ENCODE measurements at places on chromosomes 5 and 9.

DNA sequence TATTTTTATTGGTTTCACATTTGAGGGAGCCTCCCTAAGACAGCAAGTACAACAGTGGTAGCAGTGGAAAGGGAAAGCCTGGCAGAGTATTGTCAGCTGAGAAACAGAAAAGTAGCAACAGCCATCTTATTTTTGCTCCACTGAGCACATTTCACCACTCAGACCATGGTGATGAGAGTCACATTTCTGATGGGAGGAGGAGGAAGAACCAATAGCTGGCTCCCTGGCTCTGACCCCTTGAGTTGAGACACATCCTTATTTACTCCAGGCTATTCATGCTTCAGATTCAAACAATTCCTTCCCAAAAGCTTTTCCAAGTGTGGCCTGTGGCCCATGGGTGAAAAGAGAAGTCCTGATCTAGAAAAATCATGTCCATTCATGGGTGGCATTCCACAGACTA, 236.3 kb downstream of the ARHGAP26 start:
- no peak for DNase-seq

DNA sequence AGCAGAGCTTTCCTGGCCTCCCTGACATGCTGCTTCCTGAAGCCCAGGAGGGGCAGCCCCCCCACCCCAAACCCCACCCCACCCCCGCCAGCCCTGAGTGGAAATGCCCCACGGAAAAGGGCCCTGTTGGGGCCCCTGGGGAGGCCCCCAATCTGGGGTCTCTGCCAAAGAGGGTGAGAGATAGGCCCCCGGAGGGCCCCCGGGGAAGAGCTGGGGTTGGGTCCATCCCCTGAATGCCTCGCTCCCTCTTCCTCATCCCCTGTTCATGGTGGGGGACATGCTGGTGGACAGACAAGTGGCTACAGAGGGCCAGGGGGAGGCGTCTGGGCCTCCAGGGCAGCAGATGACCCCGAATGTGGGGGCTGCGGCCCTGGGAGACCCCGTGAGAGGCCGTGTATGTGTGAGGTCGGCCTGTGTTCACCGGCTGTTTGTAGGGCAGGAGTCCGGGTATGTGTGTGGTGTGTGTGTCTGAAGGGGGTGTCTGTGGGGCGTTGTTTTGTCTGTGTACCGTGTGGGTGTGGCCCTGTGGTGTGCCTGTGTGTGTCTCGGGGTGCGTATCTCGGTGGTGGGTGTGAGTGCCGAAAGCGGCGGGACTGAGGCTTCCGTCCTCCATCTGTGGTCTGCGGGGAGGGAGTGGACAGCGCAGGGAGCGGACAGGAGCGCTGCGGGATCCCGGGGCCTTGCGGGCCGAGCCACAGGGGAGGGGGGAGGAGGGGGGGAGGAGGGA, 11.3 kb downstream of the C9orf50 start:
- DNase-seq: no peak

DNA sequence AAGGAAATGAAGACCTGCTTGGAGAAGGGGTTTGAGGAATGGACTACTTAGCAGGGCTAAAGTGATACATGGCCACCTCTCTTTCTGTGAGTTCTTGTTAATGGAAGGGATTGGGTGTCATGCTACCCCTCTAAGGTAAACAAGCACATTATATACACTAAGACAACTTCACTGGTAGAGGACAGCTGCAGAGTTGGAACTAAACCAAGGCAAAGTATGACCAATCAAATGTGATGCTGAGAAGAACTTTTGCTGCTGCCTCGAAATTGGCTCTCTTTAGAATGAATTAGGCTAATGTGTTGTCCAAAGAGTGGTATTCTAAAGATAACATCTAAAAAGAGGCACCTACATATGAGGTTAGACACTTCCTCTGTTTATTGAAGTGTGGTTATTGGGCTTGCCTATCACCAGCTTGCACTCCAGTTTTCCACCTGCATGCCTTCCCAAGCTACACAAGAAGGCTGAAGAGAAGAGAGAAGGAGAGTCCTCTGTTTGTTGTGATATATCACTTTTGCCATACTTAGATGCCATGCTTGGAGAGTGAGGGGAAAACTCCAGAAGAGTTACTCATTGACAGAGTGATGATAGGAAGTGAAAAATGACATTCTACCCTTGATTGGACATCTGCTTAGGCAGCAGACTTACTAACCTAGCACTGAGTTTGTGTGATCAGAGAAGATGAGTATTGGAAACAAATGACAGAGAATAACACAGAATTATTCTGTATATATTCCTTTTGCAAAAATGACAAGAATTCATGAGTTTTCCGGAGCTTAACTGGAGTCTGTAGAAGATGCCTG, 536.1 kb downstream of the ZNF608 start:
- DNase-seq: no peak

DNA sequence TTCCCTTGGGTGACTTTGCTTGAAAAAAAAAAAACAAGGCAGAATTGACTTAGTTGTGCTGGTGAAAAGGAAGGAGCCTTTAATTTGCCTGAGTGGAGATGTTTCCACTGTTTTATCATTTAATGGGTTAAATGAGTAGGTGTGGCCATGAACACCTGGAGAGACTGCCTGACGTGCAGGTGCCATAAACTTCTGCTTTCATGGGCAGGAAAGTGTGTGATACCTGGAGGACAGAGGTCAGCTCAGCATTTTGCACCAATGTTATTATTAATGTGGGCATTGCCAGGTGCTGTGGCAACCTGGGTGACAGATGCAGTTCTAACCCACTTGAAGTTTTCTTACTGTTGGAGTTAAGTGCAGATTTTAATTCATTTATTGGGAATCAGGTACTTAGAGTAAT, 145.4 kb downstream of the CD180 start:
- DNase-seq: no peak

DNA sequence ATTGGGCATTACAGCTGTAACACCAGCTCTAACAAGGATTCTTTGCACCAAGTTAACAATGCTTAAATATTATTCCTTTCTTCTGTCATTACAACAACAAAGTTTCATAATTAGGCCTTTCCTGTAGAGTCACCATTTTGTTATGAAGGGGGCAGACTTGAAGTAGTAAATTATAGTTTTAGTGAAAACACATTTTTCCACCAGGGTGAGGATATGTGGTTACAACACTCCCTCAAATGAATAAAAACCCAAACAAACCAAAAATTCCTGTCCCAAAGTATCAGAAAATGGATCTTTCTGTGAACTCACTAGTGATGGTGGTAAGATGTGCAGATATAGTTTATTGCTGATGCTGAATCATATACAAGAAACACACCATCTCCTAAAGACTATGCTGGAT, 250.5 kb upstream of the TUT7 start:
- DNase-seq: no peak

DNA sequence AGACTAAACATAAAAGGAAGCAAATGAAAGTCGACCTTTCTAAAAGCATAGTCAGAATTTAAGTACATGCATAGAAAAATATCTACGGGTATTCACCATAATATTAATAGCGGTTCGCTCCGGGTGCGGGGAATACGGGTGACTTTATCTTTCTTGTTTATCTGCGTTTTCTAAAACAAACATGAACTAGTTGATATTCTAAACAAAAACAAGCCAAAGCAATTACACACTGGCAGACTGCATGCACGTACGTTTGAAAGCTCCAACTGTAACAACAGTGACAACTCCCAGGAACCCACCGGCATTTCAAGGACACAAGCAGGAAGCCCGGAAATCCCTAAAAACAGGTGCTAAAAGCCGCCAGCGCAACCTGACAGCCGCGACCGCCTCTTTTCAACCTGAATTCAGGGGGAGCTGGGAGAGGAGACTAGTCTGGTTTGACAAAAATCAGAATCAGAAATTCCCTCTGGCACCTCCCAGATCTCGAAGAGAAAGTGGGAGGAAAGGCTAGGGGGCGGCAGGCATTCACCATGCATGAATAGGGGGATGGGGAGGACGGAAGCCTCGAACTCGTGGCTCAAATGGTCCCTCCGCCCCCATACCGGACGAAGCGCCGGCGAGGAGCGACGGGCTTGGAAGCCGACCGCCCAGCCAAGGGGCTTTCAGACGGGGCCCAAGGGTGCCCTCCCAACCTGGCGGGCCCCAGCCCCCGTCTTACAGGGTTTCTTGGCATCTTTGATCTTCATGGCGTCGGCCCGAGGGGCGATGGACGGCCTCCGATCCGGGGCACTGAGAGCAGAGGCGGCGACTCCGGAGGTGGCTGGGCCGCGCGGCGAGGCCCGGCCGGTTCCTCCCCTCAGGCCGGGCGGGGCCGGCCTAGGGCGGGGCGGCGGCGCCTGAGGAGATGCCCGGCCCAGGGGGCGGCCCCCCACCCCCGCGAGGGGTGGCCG, at the start of gene PANK3:
TSS of gene PANK3 (minus strand) at position 831 of the 950 bp plus-strand sequence. CDS start at position 746, 85 bp downstream.
- peak; percentile 63 for DNase-seq

DNA sequence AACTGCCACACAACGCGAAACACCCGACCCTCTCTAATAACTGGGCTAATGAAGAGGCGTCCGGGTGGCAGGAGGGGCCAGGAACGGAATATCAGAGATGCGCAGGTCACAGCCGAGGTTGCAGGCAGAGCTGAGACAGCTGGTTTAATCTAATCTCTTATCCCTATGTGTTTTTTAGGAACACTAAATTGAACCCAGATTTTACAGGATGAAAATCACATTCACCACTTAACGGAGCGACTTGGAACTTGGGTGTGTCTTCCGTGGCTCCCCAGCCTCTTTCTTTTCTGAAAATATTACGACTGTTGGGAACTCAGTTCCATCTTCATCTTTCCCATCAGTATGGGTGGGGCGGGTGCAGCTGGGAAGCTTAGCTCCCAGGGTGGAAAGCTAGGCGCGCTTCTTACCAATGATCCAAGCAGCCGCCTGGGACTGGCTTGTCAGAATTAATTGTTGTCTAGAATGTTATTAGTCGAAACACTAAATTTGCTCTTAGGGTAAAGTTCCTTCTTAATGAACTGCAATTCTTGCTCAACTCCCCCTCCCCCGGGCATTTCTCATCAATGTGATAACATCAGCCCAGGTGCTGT, 92.5 kb downstream of the IRX2 start:
- DNase-seq: no peak

- no peak for DNase-seq
Measured at GRCh38 chr5:32088214-32088613, 85.9 kb downstream of the GOLPH3 start.

DNA sequence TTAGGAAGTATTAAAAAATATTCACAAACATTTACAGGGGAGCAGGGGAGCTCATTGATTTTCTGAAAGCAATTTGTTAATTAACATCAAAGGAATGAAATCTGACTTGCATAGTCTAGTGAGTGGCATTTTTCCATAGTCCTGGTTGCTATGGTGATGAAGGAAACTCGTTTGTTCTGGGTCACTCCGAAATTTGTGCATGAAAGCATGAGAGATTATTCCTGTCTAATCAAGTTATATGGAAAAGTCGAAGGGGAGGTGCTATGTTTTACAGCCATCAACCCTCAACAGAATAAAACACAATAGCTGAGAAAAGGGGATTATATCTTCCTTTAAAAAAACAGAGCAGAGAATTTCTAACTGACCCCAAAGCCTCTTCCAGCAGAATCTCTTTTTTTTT, 1495.7 kb upstream of the WWC1 start:
- no peak for DNase-seq

- no peak for DNase-seq
Measured at GRCh38 chr9:17280350-17281012, 145.6 kb downstream of the CNTLN start.

- no peak for DNase-seq
Measured at GRCh38 chr9:35697486-35697885, 7.8 kb upstream of the TPM2 start.

DNA sequence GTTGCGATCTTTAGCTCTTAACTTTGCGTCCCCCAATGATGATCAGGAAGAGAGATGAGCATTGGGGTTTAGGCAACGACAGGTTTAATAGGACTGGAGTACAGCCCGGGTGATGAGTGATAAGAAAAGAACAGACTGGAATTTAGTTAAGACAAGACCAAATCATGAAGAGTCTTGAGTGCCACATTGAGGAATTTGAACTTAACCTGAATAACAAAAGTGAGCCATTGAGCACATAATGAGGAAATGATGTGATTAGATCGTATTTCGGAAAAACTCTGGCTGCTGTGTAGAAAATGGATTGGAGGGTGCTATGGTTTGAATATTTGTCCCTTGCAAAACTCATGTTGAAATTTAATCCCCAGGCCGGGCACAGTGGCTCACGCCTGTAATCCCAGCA, 83.2 kb upstream of the MELK start:
- no peak for DNase-seq

- peak; percentile 84 for DNase-seq
Measured at GRCh38 chr9:135085830-135086546, 1.5 kb upstream of the OLFM1 start.

DNA sequence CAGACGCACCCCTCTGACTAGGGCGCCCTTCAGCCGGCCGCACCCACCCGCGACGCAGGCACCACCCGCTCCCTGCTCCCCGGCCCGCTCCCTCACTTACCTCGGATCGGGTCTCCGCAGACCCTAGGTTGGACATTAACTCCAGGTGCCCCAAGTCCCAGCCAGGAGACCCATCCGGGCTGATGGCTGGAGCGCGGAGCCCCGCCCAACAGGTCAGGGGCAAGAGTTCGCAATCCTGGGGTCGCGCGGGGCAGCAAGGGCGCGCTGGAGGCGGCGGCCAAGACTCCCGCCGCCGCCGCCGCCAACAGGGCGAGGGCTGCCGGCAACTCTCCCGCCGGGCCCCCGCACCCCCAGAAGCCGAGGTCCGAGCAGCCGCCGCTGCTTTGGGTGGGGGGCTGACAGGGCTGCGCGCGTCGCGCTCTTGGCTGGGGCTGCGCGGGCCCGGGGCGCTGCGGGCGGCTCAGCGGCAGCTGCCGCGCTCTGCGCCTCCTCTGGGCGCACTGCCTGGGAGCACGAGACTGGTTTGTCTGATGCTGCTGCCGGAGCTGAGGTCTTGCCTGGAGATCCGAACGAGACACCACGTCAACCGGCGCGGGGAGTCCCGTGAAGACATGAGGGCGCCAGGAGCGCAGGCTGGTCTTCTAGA, at the start of gene GDNF:
TSS of gene GDNF (minus strand) at position 635 of the 646 bp plus-strand sequence. CDS start 5,245 bp downstream, outside the sequence.
- DNase-seq: peak; percentile 37

- DNase-seq: no peak
Measured at GRCh38 chr5:4984461-4984860, 155.7 kb upstream of the ADAMTS16 start.

DNA sequence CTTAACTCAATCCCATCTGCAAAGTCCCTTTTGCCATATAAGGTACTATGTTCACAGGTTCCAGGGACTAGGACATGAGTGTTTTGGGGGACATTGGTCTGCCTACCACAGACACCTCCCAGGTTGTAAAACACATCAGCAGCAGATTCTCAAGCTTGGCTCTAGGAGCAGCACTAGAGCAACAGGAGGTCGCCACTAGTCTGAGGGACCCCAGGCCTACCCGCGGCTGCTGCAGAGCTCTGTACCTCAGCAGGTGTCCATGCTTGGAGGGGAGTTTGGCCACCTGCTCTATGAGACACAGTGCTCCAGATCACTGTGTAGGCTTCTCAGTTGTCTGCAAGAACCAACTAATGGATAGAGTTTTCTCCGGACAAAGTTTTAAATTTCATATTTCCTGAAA, 262.2 kb upstream of the ARRDC3 start:
- no peak for DNase-seq

- DNase-seq: no peak
Measured at GRCh38 chr9:20207176-20207575, 415.1 kb downstream of the MLLT3 start.
